Natural killer cell treated with Interleukin-12 subunit alpha and Interleukin-12 subunit beta and Interleukin-15 and Interleukin-18, amount 100 ng/mL, for 72 hours (primary cell): ENCODE measurements at places on chromosomes 7 and 10.
A peak's percentile ranks its signal among the peaks of the same experiment; 100 is the strongest.

DNA sequence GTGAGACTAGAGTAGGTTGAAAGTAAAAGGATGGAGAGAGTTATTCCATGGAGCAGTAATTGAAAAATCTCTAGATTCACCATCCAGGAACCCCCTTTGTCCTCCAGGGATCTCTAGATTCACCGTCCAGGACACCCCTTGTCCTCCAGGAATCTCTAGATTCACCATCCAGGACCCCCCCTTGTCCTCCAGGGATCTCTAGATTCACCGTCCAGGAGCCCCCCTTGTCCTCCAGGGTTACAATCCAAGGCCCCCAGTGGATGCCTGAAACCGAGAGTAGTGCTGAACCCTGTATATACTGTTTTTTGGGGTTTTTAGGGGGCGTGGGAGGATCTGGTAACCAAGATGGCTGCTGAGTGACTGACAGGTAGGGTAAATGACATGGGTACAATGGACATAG is 38.3 kb upstream of the PPP2R2D start:
- no peak for DNase-seq

DNA sequence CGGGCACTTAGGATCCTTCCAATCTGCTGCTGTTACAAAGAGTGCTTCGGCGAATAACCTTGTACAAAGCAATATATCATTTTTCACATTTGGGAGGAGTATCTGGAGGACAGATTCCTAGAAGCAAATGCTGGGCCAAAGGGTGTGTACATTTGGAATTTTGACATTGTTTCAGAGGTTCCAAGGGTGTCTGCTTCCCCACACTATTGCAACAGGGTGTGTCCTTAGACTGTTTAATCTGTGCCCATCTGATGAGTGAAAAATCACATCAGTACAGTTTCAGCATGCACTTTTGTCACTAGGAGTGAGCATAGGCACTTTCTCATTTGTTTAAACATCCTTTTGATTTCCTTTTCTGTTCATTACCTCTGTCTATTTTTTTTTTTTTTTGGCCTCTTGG is 8.6 kb upstream of the ELFN1 start:
- DNase-seq, result no peak

DNA sequence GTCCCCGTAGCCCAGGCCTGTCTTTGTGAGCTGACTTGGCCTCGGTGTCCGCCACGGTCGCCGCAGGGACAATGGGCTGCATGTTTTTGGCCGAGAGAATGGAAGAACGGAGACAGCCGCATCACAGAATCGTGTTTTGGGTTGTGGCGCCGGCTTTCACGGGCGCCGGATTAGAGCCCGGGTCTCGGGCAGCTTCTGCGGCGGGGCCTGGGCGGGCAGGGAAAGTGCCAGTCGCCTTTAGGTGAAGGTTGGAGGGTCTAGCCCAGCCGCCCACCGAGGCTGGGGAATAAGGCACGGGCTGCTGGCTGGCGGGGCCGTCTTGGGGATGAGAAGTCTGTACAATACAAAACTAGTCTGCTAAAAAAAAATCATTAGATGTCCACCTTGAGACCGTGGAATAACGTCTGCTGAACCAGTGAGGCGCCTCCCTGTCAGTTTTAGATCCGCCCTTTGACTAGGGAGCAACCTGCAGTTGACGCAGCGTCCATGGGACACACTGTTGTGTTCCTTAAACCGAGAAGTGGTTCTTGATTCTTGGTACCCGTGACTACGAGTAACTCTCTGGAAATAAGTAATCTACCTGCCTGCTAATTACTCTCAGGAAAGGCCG is 577 bp downstream of the DNAJB9 start:
- peak; percentile 60 for DNase-seq

- no peak for DNase-seq
Measured at GRCh38 chr10:96703358-96703757, 17.0 kb downstream of the PIK3AP1 start.

DNA sequence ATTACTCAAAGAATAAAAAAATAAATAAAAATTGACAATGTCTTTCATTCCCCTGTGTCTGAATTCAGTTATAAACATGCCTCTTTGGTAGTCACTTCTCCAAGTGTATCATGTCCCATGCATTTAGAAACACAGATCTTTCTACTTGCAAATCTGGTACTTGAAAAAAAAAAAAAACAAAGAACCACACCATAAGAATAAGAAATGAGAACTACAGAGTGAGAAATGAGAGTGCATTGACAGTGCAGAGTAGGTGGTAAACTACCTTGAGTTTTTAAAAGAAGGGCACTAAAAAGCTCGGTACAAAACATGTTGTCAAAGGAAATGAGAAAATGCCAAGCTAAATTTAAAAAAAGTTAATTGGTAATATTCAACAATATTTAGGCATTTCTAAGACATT is 123.0 kb downstream of the GPR85 start:
- no peak for DNase-seq

DNA sequence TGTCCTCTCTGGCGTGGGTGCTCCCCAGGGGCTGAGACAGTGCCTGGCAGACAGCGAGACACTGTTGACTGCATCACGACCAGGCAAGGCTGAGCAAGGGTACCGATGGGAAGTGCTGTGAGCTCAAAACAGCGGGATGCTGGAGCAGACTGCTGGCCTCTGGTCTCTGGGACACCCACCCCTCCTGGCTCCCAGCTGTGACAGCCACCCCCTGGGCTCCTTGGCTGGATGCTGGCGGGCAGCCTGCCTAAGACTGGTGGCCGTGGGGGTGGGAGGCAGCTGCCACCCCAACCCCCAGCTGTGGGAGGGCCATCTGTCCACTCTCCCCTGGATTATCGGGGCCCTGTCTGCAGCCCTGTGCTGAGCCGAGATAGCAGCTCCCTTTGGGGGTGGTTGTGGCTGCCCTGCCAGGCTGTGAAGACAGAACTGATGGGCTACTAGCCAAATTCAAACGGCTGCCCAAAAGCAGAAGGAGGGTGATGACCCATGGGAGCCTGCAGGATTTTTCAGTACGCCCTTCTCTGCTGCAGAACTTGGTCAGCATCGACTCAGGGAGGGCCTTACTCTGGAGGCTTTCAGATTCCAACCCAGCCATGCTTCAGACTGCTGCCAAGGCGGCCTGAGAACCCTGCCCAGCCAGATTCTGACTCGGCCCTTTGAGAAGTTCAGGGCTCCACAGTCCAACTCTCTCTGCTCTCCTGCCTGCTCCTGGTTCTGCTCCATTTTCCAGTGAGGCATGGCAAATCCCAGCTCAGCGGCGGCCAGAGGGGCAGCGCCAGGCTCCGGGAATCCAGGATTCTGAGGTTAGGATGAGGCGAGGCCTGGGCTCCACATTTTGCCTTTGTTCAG is 125.3 kb downstream of the NEURL1 start:
- peak; percentile 49 for DNase-seq

- DNase-seq, result no peak
Measured at GRCh38 chr10:128526791-128527375, 400.7 kb upstream of the MKI67 start.

DNA sequence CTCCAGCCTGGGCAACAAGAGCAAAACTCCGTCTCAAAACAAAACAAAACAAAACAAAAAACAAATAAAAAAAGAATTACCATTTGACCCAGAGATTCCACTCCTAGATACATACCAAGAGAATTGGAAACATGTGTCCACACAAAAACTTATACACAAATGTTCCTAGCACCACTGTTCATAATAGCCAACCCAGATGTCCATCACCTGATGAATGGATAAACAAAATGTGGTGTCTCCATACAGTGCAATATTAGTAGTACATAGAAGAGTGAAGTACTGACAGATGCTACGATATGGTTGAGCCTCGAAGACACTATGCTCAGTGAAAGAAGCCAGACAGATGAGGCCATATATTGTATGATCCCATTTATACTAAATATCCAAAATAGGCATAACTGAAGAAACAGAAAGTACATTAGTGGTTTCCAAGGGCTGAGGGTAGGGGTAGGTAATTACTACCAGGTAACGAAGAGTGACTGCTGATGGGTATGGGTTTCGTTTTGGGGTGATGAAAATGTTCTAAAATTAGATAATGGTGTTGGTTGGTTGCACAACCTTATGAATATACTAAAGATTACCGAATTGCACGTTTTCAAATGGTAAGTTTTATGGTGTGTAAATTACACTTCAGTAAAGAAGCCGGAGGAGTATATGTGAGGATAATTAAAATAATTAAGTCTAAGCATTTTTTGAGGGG is 20.0 kb downstream of the MYO1G start:
- DNase-seq, result no peak

- DNase-seq, result no peak
Measured at GRCh38 chr7:123929655-123930054, 4.6 kb downstream of the SPAM1 start.

DNA sequence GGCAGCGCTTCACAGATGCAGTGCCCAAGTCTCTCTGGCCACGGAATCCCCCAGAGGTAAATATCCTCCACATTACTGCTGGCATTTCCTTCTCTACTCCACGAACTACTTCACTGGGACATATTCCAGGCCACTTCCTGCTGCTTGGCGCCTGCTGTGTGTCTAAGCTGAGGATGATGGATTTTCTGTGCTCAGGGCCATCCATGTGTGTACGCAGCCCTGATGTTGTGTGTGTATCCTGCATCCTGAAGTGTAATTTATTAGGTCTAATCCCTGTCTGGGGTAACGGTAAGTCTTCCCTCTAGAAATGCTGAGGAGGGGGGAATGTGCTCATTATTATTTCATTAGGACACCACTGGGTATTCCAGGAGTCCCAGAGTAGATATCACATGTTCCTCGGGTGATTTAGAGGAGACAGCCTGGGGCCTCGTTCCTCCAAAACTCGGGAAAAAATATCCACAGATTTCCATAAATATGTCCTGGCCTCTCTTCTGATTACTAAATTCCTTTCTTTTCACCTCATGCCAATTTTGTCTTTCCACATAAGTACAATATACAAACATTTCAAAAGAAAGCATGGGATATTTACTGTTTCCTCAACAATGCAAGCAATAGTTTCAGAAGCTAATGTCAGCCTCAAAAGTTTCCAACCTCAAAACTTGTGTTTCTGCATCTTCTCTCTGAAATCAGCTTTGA is 25.5 kb upstream of the HABP2 start:
- DNase-seq, result no peak

DNA sequence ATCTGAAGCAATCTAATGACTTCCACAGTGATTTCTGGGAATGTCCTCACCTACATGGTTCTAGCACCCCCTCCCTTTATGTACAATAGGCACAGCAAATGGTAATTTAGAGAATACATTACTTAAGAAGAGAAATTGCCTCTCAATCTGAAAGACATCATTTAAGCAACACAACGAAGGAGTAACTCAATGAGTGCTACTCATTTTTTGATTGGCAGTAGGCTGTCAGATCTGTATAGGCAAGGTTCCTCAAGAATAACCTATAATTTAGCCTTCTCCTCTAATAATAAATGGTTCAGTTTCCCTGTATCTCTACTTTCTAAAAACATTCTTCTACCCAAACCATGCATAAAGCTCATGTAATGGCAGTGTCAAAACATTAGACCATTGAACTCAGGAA is 30.6 kb upstream of the SEMA3C start:
- no peak for DNase-seq

DNA sequence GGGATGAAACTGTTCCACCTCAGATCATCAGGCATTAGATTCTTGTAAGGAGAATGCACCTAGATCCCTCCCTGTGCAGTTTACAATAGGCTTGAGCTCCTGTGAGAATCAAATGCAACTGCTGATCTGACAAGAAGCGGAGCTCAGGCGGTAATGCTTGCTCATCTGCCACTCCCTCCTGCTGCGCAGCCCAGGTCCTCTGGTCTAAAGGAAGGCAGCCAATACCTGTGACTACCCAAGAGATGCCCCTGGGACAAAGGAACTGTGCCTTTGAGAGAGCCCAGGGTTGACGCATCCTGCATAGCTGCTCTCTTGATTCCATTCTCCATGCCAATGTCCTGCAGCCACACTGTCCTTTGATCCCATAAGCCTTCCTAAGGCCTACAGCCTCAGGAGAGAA is 73.1 kb downstream of the ADCYAP1R1 start:
- peak; percentile 28 for DNase-seq

DNA sequence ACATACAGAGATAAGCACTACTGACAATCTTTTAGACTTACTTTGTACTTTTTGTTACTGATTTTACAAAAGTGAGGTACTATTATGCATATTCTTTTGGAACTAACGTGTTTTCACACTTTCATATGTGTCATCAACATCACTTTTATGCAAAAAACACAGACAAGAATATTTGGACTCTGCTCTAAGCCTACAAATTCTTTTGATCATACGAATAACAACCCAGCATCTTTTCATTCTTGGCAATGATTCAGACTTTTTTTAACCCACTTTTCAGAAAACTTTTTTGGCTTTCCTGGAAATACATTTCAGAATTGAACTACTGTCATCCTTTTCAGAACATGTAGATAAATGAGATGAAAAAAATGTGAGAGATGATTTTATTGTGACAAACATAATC is 30.2 kb downstream of the USP6NL start:
- no peak for DNase-seq

- peak; percentile 44 for DNase-seq
Measured at GRCh38 chr10:84200537-84201243, 6.4 kb downstream of the CDHR1 start.

DNA sequence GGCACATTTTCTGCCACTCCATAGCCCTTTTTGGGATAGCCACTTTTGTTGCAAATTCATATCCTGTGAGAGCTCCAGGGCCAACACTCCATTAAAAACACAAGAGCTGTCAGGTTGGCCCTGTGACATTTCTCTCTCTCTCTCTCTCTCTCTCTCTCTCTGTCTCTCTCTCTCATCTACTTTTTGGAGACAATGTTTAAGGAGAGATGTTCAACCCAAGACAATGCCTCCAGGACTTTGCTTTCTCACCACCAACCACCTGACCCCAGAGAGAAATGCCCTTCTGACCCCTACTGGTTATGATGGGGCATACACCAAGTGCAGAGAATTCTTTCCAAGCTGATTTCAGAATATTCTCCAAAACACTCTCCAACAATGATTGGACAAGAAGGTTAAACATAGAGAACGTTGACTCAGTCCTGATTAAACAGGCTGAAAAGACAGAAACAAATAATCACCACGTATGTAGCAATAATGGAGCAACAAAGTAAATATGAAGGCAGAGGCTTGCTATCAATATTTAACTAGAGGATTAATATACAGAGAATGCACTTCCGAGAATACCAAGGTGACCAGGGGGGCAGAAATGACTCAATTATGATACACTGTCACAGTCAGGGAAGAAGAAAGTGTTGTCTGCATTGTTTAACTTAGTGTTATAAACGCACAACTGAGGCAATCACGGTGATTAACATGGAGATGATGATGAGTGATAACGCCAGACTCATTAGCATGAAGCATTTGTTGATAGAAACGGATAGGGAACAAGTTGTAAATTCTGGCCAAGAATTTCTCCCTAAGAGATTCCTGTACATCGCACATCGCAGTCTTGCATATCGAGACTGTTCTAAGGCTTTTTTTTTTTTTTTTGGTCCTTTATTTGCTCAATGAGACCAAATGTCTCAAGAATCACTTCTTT is 178.5 kb downstream of the NRP1 start:
- DNase-seq, result no peak

- no peak for DNase-seq
Measured at GRCh38 chr7:24978843-24979469, 1.0 kb downstream of the OSBPL3 start.

GRCh38 chr7:85061456-85061855 is 125.4 kb downstream of the SEMA3D start:
- no peak for DNase-seq

DNA sequence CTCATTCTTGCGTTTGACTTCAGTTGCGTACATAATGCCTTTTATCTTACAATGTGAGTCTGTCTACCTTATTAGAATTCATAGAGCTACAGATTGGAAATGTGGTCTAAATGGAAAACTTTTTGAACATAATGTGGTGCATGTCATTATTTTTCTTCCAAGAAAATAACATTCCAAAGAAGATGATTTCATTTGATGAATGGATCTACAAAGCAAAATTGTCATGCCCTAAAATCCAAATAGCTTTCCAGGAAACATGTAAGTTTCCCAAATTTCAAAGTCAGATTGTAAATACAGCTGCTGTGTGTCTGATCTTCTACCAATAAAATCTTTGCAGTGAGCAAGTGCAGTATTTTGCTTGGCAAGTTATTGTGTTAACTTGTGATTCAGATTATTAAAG is 101.8 kb upstream of the FZD8 start:
- DNase-seq, result no peak
